ENCODE measurements at places on chromosomes 11 and 22.
A peak's percentile ranks its signal among the peaks of the same experiment; 100 is the strongest.

GRCh38 chr11:19382131-19382611 is 141.4 kb upstream of the E2F8 start:
- no peak for DNase-seq

DNA sequence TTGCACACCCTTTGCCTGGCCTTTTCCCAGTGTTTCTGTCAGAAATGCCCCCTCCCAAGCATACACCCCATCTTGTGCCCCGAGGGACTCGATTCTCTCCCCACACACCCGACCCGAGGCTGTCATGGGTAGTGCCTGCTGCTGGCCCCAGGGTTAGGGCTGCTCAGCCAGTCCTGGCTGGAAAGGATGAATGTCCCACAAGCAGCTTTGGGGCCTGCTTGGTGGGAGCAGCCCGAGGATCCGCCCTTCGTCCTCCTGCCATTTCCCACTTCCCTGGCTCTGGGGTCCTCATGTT is 55.0 kb upstream of the PRODH start:
- DNase-seq, result no peak

DNA sequence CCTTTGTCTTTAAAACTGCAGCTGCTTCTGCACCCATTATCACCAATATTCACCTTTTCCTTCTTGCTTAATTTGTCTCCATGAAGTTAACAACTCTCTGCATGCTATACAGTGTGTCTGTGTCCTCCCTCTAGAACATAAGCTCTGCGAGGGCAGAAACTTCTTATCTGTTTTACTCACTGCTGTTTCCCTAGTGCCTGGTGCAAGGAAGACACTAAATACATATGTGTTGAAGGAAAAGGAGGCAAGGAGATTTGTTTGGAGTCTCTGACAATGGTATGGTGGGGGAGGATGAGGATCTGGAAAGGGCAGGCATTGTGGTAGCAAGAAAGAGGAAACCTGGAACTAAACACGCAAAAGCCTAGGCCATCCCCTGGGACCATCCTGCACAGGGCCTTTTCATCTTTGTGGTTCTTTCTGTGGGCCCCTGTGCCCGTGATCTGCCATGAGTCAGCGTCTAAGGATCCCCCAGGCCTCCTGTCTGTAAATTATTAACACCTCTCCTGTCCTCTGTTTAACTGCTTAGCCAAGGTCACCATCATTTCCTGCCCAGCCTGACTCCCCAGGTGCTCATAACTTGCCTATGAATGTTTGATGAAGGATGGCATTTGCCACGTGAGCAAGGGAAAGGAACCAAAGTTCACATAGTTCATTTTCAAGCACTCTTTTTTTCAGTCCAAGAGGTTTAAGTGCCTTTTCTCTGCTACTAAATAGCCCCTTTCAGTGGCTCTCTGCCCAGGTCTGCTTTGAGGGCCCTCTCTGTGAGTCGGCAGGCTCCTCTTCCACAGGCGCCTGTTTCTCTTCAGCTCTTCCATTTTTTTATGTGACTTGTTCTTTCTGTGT is 131.1 kb downstream of the RASSF10 start:
- DNase-seq, result no peak

GRCh38 chr11:3665336-3666022 is 5.7 kb downstream of the CHRNA10 start:
- no peak for DNase-seq

- DNase-seq, result no peak
Observed at GRCh38 chr11:101617735-101618332, 34.0 kb upstream of the TRPC6 start.

DNA sequence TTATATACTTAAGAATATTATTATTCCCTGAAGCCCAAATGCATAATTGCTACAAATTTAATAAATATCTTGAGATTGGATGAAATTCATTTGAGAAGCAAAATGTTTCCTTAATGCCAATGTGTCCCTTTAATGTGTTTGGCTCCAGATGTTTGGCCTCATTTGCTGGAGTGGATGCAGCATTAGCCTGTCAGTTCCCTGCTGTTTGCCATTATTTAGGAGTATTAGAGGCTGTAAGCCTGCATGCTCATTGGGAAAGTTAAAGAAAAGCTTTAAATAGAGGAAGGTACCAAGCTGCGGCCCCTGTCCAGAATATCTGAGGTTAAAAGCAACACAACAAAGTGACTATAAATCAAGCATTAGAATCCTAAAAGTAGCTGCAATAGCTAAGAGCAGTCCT is 54.8 kb upstream of the PITPNB start:
- no peak for DNase-seq

- DNase-seq, result no peak
Observed at GRCh38 chr11:77067861-77068443, 1.2 kb downstream of the CAPN5 start.

DNA sequence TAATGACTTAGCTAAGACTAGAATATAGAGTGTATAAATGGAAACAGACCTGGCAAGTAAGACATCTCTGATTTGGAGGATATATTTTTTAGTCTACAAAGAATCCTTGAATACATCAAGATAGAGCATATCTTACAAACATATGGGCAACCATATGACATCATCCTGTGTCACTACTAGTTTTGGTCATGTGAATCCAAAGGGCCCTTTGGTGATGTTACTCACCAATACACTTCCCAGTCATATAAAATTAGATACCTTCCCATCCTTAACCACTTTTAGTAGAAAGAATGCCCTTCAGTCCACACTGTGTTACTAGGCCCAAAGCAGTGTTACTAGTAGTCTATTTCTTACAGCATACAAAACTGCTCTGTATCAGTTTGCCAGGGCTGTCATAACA is 31.6 kb downstream of the GRIA4 start:
- DNase-seq, result no peak

DNA sequence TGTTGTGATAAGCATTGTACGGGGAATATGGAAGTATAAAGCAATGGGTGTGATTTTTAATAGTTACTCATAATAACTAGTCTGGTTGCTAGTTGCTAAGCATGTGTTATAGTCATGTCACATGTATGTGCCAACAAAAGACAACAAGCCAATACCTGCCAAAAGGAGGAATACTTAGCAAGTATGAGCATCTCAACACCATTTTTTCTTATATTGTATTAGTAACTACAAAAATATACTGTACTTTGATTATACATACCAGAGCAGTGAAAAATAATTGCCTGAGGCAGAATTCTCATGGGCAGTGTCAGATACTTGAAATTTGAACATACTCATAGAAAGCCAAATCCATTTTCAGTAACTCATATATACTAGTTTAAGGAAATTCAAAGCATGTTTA is 62.4 kb upstream of the ALKBH3 start:
- no peak for DNase-seq

DNA sequence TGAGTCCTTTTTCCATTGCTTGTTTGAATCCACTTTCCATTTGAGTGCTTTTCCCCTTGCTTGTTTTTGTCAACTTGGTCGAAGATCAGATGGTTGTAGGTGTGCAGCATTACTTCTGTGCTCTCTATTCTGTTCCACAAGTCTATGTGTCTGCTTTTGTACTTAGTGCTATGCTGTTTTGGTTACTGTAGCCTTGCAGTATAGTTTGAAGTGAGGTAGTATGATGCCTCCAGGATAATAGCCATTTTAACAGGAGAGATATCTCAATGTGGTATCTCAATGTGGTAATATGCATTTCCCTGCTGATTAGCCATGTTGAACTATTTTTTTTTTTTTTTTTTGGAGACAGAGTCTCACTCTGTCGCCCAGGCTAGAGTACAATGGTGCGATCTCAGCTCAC is 16.7 kb downstream of the ACRV1 start:
- DNase-seq, result no peak

DNA sequence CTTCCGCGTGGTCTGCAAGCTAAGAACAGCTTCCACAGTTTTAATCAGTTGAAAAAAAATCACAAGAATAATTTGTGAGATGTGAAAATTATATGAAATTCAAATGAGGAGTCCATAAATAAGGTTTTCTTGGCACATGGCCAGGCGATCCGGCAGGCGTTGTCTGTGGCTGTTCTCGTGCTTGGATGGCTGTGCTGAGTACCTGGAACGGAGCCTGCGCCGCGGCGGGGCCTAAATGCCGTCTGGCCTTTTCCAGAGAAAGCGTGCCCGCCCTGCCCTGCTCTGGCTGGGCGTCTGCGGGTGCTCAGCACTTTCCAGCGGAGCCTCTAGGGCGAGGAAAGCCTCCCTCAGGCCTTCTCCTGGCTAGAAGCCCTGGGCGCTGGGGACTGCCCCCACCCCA is 41.8 kb downstream of the OSBPL5 start:
- no peak for DNase-seq

GRCh38 chr11:47620836-47621378 is 21.5 kb downstream of the MTCH2 start:
- no peak for DNase-seq

- no peak for DNase-seq
Observed at GRCh38 chr11:32641361-32641760, 57.7 kb downstream of the EIF3M start.

DNA sequence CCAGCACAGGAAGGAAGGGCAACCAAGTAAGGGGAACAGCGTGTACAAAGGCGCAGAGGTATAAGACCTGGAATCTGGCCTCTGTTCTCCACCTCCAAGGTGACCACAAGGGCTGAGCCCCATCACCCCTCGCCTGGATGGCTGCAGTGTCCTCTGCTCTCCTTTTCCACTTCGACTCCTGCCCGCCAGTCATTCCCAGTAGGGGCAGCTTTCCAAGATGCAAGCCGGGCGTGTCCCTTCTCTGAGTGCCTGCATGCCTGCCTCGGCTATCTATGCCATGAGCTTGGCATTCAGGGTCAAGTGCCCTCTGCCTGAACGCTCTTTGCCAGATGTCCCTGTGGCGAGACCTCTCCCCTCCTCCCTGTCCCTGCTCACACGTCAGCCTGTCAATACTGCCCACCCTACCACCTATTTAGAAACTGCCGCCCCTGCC is 17.0 kb downstream of the FADS3 start:
- DNase-seq, result no peak

- DNase-seq, result no peak
Observed at GRCh38 chr11:131773626-131774025, 403.2 kb downstream of the NTM start.

- no peak for DNase-seq
Observed at GRCh38 chr11:65918211-65919140, at the start of gene C11orf68. Gene C11orf68, minus strand, starts transcription at chr11:65919062. Its CDS starts 31 bp downstream, at chr11:65919031.

DNA sequence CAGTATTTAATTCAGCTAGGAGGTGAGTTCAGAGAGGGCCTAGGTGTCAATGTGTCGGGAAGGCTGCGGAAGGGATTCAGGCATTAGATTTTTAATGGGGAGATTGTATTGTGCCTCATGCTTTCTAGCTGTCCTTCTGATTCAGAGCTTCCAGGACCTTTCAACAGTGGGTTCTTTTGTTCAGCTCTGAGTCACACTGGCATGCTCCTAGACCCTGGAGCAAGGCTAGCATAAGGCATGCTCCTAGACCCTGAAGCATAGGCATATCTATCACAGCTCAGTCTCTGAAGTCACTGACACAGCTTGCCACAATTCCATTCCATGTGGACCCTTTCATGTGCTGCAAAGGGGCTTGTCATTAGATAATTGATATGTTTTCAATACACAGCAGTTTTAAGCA is 396.9 kb downstream of the RAB38 start:
- no peak for DNase-seq

DNA sequence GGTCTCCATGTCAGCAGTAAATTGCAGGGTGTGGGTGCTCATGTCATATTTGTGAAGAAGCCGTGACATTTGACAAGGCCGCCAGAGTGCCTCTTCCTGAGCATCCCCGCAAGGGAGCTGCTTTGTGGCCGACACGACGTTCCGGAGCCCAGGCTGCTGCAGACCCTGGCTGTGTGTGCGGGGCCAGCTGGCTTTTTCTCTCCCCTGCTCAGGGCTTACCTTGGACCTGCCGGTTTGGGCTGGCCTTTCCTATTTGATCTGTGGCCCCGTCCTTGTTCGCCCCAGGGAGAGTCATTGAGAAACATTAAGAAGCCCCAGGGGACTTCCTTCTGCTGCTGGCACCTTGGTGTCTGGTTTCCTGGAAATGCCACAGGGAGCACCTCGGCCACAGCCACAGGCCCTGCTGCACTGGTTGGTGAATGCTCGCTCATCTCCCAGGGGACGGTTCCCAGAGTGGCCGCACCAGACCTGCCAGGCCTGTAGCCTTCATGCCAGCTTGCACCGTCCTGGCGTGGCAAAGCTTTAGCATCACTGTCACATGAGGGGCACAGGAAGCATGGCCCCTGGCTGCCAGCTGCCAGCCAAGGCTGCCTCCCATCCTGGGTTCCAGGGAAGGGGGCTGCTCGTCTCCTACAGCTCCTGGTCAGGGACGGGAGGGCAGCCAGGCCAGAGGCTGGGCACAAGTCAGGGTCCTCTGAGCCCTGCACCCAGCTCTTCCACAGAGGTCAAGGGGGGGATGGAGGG is 5.4 kb downstream of the GRK2 start:
- DNase-seq, result peak; percentile 84

DNA sequence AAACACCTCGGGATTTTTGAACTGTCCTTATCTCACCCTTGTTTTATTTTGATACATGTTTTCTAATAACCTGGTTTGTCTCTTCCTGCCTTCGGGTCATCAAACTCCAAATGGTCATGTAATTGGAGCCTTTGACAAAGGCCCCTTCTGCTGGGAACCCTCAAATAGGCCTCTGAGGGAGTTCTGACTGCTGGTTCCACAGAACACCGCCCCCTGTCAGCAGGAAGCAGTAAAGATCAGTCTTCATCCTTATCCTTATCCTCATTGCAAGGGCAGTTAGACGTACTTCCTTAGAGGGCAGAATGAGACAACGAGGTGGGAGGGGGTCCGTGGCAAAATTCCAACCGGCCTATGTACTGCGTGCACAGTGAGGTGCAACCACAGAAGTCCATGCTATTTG is 12.1 kb downstream of the TRIM51 start:
- DNase-seq, result no peak

DNA sequence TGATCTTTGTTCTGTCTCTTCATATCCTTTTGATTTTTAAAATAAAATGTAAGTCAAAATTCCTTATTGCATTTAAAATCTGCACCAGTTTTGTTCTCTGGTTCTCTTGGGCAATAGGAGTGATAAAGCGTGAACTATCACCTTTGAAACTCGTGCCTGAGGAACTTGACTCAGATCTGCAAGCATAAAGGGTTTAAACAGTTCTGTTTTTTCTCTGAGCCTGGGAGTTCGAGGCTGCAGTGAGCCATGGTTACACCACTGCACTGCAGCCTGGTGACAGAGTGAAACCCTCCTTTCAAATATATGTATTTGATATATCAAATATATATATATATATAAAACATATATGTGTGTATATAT is 38.9 kb upstream of the CLMP start:
- DNase-seq, result no peak

GRCh38 chr22:20426259-20426615 is 11.4 kb downstream of the SCARF2 start:
- DNase-seq, result peak; percentile 21

- DNase-seq, result no peak
Observed at GRCh38 chr22:39089928-39090327, 7.1 kb upstream of the APOBEC3H start.

- DNase-seq, result no peak
Observed at GRCh38 chr22:28075358-28075981, 156.4 kb upstream of the PITPNB start.
